ENCODE measurements at places on chromosomes 12 and 14. TPM values are rescaled to one million over a fixed set of nuclear protein-coding genes. Genes with fewer than 3 reads are reported as not detected.

DNA sequence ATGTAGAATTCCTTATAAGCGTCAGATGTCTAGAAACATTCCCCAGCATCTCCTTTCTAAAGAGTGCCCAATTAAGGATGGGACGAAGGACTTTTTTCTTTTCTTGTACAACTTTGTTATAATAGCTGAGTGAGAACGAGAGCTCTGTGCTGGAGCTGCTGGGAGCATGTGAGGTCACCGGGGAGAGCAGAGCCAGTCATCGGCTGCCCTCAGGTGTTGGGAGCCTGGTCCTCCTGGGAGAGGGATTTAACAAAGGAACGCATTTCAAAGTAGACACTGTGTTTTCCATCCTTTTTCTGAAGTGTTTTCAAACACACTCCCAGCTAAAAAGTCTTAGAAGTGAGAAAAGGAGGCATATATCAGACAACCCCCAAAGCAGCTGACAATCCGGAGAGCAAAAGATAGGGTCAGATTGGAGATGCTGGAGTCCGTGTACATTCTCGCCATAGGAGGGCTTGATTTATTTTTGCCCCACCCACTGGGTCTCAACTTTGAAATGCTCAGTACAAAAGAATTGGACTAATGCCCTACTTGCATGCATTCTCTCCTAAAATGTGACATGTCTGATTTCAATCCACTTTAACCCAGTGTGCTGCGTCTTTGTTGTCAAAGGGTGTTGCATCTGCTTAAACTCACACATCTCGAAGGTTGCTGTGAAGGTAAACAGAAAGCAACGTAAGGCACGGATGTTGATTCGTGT, 50.8 kb upstream of the PIWIL1 start:
- no peak overlapping the region for H3K4me3 ChIP-seq
- no peaks in the 10 kb centered on the region for H3K36me3 ChIP-seq
- no peaks in the 10 kb centered on the region for H3K4me1 ChIP-seq
- no peaks in the 10 kb centered on the region for H3K27me3 ChIP-seq
- no peak overlapping the region for H3K27ac ChIP-seq
- DNase-seq: no peak

- H3K4me3 ChIP-seq: no peak overlapping the region
- DNase-seq: no peak
- H3K4me1 ChIP-seq: no peaks in the 10 kb centered on the region
- no peaks in the 10 kb centered on the region for H3K36me3 ChIP-seq
Measured at GRCh38 chr14:102481791-102482238, 27.8 kb downstream of the ANKRD9 start.

DNA sequence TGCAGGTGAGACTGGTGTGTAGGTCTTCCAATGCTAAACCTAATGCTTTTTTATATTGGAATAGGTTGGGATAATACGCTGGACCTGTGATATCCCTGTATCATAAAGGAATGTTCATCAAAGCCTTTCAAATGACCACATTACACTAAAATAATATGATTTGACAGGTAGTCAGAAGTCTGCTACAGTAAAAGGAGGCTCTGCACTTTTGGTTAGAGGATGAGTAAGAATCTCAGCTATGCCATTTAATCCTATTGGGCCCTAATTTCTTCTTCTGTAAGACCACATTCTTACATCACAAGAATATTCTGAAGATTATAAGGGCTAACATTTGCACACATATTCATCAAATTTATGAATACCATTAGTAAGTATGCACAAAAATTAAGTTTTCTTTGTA, 250.5 kb upstream of the FLRT2 start:
- H3K4me3 ChIP-seq: no peak overlapping the region
- H3K36me3 ChIP-seq: no peaks in the 10 kb centered on the region
- H3K27ac ChIP-seq: no peak overlapping the region
- H3K27me3 ChIP-seq: no peaks in the 10 kb centered on the region
- no peaks in the 10 kb centered on the region for H3K4me1 ChIP-seq

DNA sequence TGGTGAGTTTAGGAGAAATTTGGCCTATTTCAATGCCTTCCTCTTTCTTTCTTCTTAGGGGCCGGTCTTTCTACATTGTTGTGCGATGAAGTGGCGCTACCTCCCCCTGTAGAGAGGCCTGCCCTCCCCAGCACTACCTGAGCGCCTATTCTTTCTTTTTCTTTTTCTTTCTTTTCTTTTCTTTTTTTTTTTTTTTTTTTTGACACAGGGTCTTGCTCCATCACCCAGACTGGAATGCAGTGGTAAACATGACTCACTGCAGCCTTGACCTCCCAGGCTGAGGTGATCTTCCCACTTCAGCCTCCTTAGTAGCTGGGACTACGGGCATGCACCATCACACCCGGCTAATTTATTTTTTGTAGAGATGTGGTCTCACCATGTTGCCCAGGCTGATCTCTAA, 136.1 kb upstream of the MAX start:
- H3K27me3 ChIP-seq: no peaks in the 10 kb centered on the region
- H3K4me3 ChIP-seq: no peak overlapping the region
- H3K4me1 ChIP-seq: peaks cover 6% of the 10 kb centered on the region
- no peak for DNase-seq
- no peak overlapping the region for H3K27ac ChIP-seq

GRCh38 chr12:6277982-6278438, 32.5 kb upstream of the PLEKHG6 start:
- H3K27me3 ChIP-seq: no peaks in the 10 kb centered on the region
- H3K27ac ChIP-seq: no peak overlapping the region
- H3K4me3 ChIP-seq: no peak overlapping the region
- H3K36me3 ChIP-seq: no peaks in the 10 kb centered on the region

- DNase-seq: peak; percentile 40
- H3K4me3 ChIP-seq: no peak overlapping the region
- no peaks in the 10 kb centered on the region for H3K36me3 ChIP-seq
Measured at GRCh38 chr12:48542300-48542928, 17.0 kb downstream of the OR8S1 start.

CFAP54 gene
- total RNA-seq: 1.1 TPM

LTB4R gene
- total RNA-seq: 20.0 TPM

SMIM41 gene
- not detected for total RNA-seq

FLVCR2 gene
- total RNA-seq: 4.1 TPM

NINJ2 gene
- total RNA-seq: 4.5 TPM

MGST1 gene
- total RNA-seq: 1.2 TPM

GPR65 gene
- 14.2 TPM for total RNA-seq

PZP gene
- not detected for total RNA-seq

ZNF26 gene
- total RNA-seq: 25.9 TPM

FSCB gene
- total RNA-seq: not detected
